ENCODE measurements at places on chromosomes 16 and 17. TPM values are rescaled to one million over a fixed set of nuclear protein-coding genes. Genes with fewer than 3 reads are reported as not detected.

GRCh38 chr17:76725580-76726230 lies 701 bp downstream of the JMJD6 start:
- peaks cover 15% of the 10 kb centered on the region for H3K36me3 ChIP-seq
- no peaks in the 10 kb centered on the region for H3K27me3 ChIP-seq
- DNase-seq: peak; percentile 58
- peak overlapping the region; percentile 98 for H3K4me3 ChIP-seq

DNA sequence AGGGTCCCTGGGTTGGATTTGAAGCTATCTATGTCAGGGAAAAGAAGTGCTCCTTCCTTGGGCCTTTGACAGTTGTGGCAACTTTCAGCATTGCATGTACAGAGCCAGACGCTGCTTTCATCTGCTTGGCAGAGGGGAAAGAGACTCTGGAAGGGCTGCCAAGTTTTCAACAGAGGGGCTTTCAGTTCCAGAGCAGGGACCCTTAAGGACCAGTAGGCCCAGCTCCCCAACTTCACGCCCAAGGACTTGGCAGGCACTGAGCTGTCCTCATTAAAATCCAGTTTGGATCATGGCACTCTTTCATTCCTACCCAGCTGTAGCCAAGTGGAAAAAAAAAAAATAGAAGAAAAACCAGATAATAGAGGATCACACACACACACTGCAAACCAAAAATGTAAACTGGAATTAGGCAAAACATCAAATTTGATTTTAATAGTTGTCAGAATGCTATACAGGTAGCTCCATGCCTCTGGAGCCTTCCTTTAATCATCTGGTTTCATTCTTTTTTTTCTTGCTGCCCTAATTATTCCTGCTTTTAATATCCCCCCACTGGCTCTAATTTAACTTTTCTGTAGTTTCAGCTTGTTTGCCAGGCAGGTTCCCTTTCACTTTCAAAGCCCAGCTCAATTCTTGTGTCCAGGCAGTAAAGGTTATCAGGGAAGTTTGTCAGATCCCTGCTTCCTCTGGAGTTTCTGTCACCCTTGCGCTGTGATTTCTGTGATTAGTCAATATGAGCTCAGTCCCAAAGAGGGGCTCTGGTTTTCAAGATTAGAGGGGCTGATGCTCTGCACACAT lies 702.6 kb upstream of the CDH8 start:
- DNase-seq: no peak
- no peaks in the 10 kb centered on the region for H3K36me3 ChIP-seq
- no peak overlapping the region for H3K27ac ChIP-seq
- no peak overlapping the region for H3K4me3 ChIP-seq
- H3K27me3 ChIP-seq: no peaks in the 10 kb centered on the region

Gene RNU2-1
- polyA plus RNA-seq: not detected

Gene MT1F
- polyA plus RNA-seq: 4.7 TPM

GRCh38 chr16:85571563-85571812 lies 41.6 kb upstream of the GSE1 start:
- DNase-seq: no peak
- H3K36me3 ChIP-seq: no peaks in the 10 kb centered on the region
- peak overlapping the region; percentile 91 for H3K4me3 ChIP-seq
- peaks cover 85% of the 10 kb centered on the region for H3K4me1 ChIP-seq
- no peaks in the 10 kb centered on the region for H3K27me3 ChIP-seq

Gene TMEM88
- not detected for polyA plus RNA-seq

Gene KRT28
- not detected for polyA plus RNA-seq

GRCh38 chr16:15041271-15042004 lies 14.4 kb downstream of the NTAN1 start:
- no peak overlapping the region for H3K4me3 ChIP-seq
- peak overlapping the region; percentile 13 for H3K27ac ChIP-seq
- no peaks in the 10 kb centered on the region for H3K27me3 ChIP-seq
- DNase-seq: no peak
- H3K36me3 ChIP-seq: peaks cover 17% of the 10 kb centered on the region

DNA sequence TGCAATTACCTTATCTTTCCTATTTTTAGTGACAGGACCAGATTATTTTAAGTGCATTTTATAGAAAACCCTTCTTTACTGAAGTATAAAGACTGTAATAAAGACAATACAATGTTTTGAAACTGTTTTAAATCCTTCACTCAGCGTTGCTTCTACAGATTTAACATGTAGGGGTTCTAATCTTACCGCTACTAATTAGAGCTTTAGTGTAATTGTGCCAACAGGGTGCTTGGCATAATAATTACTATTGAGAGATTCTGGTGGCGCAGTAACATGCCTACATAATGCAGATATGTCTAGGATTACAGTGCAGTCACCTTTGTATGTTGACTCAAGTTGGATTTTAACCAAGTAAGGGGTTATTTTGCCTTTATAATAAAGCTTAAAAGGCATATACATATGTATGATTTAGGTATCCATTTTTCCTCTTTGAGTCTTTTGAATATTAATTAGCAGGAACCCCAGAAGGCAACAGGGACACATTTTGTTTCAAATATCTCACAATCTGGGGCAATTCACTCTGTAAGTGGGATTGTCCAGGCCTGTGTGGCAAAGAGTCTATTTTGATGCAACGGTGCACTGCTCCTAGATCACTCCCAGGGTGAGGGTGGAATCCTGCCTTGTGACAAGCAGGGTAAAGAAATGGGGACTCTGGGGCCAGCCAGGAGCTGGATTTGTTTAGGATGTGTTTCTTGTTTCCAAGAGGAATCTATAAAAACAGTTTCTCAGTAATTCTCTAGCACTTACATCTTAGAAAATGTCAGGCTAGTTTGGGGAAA lies 604.7 kb upstream of the SALL1 start:
- no peak for DNase-seq
- H3K36me3 ChIP-seq: no peaks in the 10 kb centered on the region
- H3K4me3 ChIP-seq: no peak overlapping the region
- no peaks in the 10 kb centered on the region for H3K4me1 ChIP-seq

Gene PRAC1
- polyA plus RNA-seq: not detected

Gene ODAD4
- 0.33 TPM for polyA plus RNA-seq

DNA sequence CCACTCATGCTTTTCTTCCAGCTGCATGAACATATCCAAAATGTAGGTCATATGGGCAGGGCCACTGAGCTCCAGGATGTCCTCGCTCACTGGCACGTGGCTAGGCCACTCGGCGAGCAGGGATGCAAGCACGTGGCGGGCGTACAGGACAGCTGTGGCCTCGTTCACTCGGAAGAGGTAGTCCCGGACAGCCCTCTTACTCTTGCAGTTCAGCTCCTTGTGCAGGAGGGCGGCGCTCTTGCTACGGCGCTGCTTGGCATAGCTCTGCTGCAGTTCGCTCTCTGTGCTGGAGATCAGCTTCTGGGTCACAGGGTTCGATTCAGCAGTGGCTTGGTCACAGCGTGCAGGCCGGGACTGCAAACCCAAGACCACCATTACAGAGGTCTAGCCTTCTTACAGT lies 53.1 kb upstream of the ATP2A3 start:
- H3K4me1 ChIP-seq: no peaks in the 10 kb centered on the region
- H3K27me3 ChIP-seq: no peaks in the 10 kb centered on the region
- H3K36me3 ChIP-seq: peaks cover 56% of the 10 kb centered on the region
- DNase-seq: no peak
- H3K4me3 ChIP-seq: no peak overlapping the region

DNA sequence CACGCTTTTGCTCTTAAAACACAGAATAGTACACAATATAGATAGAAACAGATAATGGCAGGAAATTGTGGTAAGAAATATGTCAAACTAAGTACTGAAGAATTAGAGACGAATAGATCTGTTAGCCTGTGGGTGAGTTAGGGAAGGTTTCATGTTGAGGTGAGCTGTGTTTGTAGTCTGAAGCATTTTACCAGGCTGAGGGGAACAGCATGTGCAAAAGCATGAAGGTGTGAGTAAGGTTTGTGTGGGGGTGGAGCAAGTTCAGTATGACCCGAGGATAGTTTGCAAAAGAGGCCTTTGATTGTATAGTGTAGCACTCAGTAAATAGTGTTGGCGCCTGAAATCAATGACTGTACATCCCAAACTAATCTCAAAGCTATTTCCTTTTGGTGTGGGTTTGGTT lies 13.8 kb downstream of the IGSF6 start:
- DNase-seq: no peak
- no peak overlapping the region for H3K4me3 ChIP-seq
- H3K27me3 ChIP-seq: no peaks in the 10 kb centered on the region
- H3K27ac ChIP-seq: peak overlapping the region; percentile 2
- H3K4me1 ChIP-seq: peaks cover 7% of the 10 kb centered on the region
- H3K36me3 ChIP-seq: no peaks in the 10 kb centered on the region

Gene BRIP1
- not detected for polyA plus RNA-seq

Gene ACSF3
- polyA plus RNA-seq: 43.6 TPM

DNA sequence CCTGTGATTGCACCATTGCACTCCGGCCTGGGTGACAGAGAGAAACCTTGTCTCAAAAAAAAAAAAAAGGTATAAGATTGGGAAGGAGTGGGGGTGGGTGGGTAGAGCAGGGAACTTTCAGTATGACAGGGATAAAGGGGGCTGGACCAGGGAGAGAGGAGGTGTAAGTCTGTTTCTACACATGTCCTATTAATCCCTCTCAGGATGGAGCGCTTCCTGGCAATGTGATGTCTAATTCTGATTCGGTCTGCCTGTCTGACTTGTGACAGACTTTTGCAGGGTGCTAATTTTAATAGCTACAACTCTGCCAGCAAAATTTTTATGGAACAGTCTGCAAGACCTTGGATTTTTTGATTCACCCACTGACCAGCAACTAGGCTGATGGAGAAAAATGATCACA lies 53.8 kb upstream of the SLC25A19 start:
- peaks cover 68% of the 10 kb centered on the region for H3K4me1 ChIP-seq
- H3K36me3 ChIP-seq: peaks cover 20% of the 10 kb centered on the region
- peak overlapping the region; percentile 98 for H3K27ac ChIP-seq
- no peak for DNase-seq
- H3K4me3 ChIP-seq: peak overlapping the region; percentile 99
- H3K27me3 ChIP-seq: no peaks in the 10 kb centered on the region

Gene INCA1
- polyA plus RNA-seq: not detected

GRCh38 chr17:68249354-68249765 lies 1.5 kb downstream of the AMZ2 start:
- DNase-seq: no peak
- H3K4me3 ChIP-seq: peak overlapping the region; percentile 92
- no peaks in the 10 kb centered on the region for H3K27me3 ChIP-seq
- peaks cover 4% of the 10 kb centered on the region for H3K36me3 ChIP-seq
- H3K27ac ChIP-seq: peak overlapping the region; percentile 99
- peaks cover 25% of the 10 kb centered on the region for H3K4me1 ChIP-seq

DNA sequence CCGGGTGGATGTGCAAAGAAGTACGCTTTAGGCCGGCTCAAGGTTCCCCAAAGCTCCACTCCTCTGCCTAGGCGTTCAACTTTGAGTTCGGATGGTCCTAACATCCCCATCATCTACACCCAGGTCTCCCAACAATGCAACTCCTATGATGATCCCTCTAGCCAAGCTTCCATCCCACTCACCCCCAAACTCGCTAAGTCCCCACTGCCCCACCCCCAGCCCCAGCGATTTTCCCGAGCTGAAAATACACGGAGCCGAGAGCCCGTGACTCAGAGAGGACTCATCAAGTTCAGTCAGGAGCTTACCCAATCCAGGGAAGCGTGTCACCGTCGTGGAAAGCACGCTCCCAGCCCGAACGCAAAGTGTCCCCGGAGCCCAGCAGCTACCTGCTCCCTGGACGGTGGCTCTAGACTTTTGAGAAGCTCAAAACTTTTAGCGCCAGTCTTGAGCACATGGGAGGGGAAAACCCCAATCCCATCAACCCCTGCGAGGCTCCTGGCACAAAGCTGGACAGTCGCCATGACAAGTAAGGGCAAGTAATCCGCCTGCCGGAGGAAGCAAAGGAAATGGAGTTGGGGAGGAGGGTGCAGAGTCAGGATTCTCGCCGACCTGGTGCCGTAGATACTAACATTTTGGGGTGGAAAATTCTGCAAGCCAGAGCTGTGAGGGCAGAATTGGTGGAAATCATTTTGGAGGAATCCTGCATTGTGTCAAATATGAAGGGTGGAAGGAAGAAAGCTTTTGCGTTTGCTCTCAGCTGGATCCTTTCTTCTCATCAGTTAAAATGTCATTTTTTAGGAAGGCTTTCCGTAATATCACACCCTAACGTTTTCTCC lies at the start of gene TP53:
Gene TP53 (minus strand): TSS at position 419 of the 836 bp plus-strand sequence. CDS start 10,896 bp downstream, outside the sequence.
- H3K36me3 ChIP-seq: peaks cover 9% of the 10 kb centered on the region
- H3K4me3 ChIP-seq: peak within 1 kb of the TSS; percentile 98
- DNase-seq: peak; percentile 86
- peak within 1 kb of the TSS; percentile 100 for H3K27ac ChIP-seq

GRCh38 chr17:55266958-55267688 lies 2.4 kb downstream of the HLF start:
- no peak for DNase-seq
- H3K4me1 ChIP-seq: peaks cover 22% of the 10 kb centered on the region
- no peak overlapping the region for H3K27ac ChIP-seq
- H3K36me3 ChIP-seq: peaks cover 5% of the 10 kb centered on the region

DNA sequence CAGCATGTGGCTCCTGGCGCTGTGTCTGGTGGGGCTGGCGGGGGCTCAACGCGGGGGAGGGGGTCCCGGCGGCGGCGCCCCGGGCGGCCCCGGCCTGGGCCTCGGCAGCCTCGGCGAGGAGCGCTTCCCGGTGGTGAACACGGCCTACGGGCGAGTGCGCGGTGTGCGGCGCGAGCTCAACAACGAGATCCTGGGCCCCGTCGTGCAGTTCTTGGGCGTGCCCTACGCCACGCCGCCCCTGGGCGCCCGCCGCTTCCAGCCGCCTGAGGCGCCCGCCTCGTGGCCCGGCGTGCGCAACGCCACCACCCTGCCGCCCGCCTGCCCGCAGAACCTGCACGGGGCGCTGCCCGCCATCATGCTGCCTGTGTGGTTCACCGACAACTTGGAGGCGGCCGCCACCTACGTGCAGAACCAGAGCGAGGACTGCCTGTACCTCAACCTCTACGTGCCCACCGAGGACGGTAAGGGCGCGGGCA lies 645 bp downstream of the NLGN2 start:
- DNase-seq: no peak
- H3K4me3 ChIP-seq: no peak overlapping the region
- peaks cover 32% of the 10 kb centered on the region for H3K27me3 ChIP-seq
- no peaks in the 10 kb centered on the region for H3K36me3 ChIP-seq

Gene SLC22A31
- not detected for polyA plus RNA-seq

- H3K27ac ChIP-seq: no peak overlapping the region
- peaks cover 8% of the 10 kb centered on the region for H3K27me3 ChIP-seq
- no peak for DNase-seq
- H3K4me3 ChIP-seq: no peak overlapping the region
- H3K36me3 ChIP-seq: no peaks in the 10 kb centered on the region
Observed at GRCh38 chr16:85856079-85856478, 42.9 kb upstream of the IRF8 start.

GRCh38 chr16:19044769-19045168 lies 22.6 kb upstream of the COQ7 start:
- H3K36me3 ChIP-seq: no peaks in the 10 kb centered on the region
- H3K27ac ChIP-seq: no peak overlapping the region
- H3K27me3 ChIP-seq: peaks cover 9% of the 10 kb centered on the region
- no peak for DNase-seq

Gene CCL7
- not detected for polyA plus RNA-seq
